Activated naive CD4-positive, alpha-beta T cell (primary cell): ENCODE measurements at places on chromosomes 12 and 14.

DNA sequence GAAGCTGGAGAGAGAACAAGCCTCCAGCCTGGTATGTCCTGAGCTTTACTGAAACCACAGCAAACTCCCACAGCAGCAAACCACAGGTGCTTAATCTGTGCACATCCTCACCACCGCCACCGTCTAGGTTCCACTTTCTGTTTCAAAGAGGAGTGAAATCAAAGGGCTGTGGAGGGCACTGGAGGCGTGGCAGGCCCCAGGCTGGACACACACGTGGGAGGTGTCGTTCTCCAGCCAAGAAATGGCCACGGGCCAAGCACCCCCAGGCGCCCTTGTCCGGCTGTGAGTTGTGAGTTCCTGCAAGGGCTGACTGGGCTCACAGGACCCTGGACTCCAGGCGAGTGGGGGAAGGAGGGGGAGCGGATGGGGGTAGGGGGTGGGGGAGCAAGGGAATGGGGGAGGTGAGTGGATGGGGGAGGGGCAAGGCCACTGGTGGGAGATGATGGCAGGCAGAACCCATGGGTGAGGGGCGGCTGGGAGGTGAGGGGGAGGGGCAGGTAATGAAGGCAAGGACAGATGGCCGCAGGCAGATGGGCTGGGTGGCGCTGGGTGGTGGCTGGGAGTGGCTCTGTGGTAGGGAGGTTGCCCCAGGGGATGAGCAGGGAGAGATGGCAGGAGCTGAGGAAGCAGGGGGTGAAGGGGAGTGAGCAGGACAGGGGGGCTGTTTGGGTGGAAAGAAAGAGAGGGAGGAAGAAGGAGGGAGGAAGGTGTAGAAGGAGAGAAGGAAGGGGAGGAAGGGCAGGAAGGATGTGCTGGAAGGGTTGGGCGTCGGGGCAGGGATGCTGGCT, 86.7 kb downstream of the NCOR2 start:
- DNase-seq, result no peak

DNA sequence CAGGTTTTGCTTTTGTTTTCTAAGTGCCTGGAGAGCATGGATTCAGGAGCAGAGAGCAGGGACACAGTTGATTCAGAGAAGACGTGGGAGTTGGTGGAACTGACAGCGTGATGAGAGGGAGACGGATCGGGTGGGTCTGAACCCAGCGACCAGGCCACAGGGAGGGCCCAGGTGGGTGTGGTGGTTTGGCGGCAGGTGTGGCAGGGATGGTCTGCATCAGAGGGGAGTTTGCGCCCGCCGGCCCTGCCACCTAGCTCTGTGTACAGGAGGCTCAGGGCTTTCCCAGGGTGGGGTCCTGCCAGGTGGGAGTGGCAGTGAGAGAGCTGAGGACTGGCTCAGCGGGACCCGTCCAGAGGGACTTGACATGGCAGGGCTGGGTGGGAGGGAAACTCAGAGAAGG, 33.3 kb upstream of the DIO3 start:
- no peak for DNase-seq

DNA sequence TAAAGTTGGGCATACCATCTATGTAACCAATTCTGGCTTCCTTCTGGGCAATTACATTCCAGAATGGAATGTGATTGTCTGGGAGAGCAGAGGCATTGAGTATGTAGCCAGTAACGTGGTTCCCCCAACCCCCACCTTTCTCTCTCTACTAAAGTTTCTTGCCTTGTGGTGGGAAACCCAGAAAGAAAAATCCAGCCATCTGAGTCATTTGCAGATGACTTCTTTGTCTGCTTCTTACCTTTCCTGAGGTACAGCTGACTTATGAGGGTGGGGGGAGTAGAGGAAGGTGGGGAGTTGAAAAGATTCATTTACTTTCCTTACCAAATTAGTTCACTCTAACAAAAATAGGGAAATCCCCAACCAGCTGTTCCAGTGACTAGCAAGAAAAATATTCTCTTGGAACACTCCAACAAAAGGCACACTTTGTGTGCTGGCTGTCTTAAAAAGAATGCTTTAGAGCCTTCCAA, 112.1 kb upstream of the FRMD6 start:
- DNase-seq, result no peak

- DNase-seq, result no peak
Measured at GRCh38 chr12:4169959-4170358, 103.6 kb upstream of the CCND2 start.

DNA sequence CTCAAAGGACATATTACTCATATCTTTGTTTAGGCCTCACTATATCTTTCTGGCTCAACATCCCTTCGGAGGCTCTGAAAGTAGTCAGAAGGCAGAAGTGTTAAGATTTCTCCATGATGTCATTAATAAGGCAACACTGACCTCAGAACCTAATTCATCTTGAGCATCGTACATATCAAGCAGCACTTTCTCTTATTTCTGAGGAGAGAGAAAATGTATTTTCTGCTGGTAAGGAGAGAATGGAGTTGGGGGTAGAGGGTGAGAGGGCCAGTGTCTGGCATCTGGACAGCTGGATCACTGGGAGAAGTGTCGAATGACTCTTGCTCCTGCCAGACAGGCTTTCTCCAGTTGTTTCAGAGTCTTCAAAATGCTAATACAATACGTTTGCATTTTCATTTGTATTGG, 213.2 kb upstream of the PRICKLE1 start:
- no peak for DNase-seq

- DNase-seq, result no peak
Measured at GRCh38 chr12:77388445-77389265, 323.3 kb upstream of the E2F7 start.

DNA sequence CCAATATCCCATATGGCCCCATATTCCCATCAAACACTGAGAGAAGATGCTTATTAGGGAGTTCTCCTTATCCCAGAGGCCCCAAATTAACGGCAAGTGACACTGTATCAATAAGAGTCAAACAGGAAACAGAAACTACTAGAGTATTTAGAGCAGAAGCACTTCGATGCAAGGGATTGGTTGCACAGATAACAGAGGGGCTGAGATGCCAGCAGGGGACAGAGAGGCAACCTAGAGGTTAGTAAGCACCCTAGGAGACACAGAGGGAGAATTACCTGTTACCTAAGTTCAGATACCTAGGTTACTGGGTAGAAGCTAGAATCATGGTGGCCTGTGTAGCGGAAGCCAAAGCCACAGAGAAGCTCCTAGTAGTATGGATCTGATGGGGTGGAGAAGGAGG, 2.9 kb downstream of the HEBP1 start:
- no peak for DNase-seq

DNA sequence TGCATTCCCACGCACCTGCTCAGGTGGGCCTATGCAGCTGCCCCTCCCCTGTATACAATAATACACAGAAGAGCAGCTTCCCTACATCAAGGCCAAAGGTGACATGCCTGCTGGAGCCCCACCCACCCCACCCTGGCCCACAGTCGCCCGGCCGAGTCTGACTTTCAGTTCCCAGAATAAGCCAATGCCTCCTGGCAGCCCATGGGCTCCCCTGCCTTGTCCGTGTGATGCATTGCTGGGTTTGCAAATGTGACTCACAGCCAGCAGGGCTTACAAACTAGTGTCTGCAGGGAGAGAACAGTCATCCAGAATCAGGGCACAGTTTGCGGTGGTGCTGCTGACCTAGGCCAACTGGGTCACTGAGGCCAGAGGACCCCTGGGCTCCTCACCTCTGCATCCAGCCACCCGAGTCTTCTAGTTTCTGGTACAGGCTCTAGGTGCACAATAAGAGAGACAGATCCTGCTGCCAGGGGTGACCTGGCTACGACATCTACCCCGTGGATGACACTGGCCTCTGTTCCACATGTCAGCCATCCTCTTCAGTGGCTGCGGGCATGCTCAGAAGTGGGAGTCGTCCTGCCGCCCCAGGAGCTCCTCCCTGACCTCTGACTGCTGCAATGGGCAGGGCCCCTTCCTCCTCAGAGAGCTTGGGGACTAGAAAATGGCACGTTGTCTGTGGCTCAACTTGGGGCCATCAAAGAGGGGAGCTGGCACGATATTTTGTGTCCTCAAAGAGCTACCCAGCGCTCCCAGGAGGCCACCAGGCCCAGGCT, 84.5 kb downstream of the CHGA start:
- DNase-seq, result no peak

DNA sequence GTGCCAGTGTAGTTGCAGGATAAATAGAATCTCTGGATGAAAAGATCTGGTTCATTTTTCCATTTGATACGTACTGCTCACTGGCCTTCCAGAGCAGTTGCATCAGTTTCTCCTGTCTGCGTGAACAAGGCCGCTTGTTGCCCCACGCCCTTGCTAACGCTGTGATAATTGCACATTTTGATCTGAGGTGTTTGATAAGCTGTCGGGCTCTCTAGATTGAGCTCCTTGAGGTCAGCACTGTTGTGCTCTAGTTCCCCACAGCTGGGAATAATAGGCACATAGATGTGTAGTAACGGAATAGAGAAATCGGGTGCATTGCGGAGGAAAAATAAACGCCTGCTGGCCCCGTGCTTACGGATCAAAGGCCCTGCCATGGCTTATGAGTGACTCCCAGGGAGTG, 42.8 kb upstream of the TRAF3 start:
- no peak for DNase-seq

GRCh38 chr14:96795109-96795828, 1.9 kb upstream of the VRK1 start:
- DNase-seq, result no peak

DNA sequence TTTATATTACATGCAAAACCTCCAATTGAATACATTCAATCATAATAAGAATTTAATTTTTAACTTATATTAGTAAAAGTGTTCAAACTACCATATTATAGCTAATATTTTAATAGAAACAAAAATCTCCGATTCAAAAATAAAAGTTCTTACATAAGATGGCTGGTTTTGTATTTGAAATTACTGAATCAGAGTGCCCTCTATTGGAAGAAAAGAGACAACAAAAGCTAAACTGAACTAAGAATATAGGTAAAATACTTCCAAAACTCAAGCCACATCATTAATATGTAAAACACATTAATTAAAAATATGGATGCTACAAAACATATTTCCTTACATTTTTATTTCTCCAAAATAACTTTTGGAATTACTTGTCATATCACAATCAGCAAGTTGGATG, 120.3 kb downstream of the GARIN6 start:
- no peak for DNase-seq

GRCh38 chr14:90797451-90797850, 18.8 kb downstream of the TTC7B start:
- DNase-seq, result no peak

GRCh38 chr12:46135750-46136149, 133.1 kb downstream of the SLC38A1 start:
- no peak for DNase-seq

DNA sequence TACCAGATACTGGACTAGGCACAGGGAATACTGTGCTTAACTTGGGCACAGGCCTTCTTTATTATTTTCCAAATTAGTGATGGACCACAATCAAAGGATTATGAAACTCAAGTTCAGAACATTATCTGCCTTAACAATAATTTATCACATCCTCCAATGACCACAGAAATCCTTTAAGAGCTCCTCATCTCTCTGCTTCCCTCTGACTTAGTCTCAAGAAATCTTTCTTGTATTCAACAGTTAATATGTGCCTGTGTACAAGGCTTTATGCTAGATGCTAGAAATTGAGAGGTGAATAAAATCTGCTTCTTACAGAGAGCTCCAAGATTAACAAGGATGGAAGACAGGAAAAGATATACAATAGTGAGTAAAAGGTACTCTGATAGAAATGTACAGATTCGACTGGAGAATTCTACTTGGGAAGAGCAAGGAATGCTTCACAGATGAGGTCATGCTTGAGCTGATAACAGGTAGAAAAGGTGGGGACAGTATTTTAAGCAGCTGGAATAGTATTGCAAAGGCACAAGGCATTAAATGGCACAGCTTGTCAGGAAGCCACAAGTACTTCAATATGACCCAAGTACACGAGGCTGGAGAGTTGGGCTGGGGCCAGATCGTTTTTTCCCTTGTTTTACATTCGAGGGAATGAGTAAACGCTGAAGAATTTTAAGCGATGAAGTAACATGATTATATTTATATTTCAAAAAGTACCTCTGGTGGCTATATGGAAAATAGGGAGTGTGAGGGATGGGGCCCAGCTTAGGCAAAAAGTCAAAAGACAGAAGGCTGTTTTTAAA, 55.1 kb upstream of the ARID2 start:
- no peak for DNase-seq

- DNase-seq, result no peak
Measured at GRCh38 chr14:104676694-104677511, 12.5 kb upstream of the INF2 start.

DNA sequence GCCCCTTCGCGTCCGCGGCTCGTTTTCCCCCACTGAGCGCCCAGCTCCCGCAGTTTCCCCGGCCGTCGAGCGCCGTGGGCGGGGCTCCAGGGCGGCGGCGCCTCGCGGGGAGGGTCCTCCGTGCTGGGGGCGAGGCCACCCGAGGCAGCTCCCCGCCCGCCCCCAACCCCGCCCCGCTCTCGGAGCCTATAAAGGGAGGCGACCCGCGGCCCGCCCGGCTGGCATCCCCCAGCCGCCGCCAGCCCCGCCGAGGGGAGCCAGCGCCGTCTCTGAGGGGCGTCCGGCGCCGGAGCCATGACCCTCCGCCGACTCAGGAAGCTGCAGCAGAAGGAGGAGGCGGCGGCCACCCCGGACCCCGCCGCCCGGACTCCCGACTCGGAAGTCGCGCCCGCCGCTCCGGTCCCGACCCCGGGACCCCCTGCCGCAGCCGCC, at the start of gene TAMALIN:
TAMALIN (plus strand) TSS at position 221 of the 432 bp plus-strand sequence; CDS start at position 295, 74 bp downstream.
- DNase-seq, result peak; percentile 51

- DNase-seq, result no peak
Measured at GRCh38 chr12:7016958-7017571, 1.2 kb downstream of the LPCAT3 start.

- no peak for DNase-seq
Measured at GRCh38 chr12:20868277-20868676, 57.8 kb downstream of the SLCO1B3 start.

DNA sequence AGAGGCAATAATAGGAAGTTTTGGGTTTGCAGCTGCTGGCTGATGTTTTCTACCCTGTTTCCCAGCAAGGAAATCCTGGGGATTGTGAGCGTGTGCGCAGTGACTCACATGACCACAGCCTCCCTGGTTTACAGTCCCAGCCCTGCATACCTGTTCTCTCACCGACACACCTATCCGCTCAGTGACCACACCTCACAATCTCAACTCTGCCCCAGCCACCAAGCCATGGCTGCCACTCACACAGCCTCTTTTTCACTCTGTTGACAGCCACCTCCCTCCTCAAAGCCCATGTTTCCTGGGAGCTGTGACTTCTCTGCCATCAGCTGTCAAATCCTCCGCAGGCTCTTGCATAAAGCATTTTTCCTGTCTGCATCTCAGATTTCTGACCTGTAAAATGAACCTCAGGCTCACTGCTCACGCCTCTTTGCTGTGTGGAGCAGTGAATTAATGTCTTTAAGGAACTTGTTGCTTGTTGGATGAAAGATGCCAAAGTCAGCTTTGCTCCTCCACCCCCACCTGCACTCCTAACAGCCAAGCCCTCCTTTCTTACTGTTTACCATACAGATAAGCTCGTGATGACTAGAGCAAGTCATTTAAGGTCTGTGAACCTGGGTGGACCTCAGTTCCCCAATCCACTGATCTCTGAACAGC, 43.5 kb downstream of the B4GALNT3 start:
- no peak for DNase-seq

- peak; percentile 6 for DNase-seq
Measured at GRCh38 chr12:109927622-109928021, 27.5 kb downstream of the TCHP start.
